ENCODE measurements at places on chromosomes 3 and 15.
A peak's percentile ranks its signal among the peaks of the same experiment; 100 is the strongest.

GRCh38 chr3:153090973-153091372 is 71.1 kb upstream of the RAP2B start:
- DNase-seq: no peak

DNA sequence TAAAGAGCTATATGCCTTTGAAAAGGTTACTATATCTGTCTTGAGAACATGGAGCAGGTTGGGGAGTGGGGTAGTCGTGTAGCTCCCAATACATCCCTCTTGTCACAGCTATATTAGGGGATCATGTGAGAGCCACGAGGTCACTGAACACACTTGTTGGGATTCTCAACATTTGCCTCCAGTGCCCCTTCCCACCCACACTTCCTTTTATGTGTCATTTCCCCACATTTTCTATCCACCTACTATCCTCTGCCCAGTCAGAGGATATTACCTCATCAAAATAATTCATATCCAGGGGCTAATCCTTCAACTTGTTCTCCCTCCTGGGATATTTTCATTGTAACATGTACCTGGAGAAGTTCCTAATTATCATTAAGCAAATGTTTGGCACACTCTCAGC is 85.0 kb downstream of the CYP19A1 start:
- no peak for DNase-seq

- peak; percentile 42 for DNase-seq
Measured at GRCh38 chr15:50116477-50116876, 2.6 kb downstream of the ATP8B4 start.

DNA sequence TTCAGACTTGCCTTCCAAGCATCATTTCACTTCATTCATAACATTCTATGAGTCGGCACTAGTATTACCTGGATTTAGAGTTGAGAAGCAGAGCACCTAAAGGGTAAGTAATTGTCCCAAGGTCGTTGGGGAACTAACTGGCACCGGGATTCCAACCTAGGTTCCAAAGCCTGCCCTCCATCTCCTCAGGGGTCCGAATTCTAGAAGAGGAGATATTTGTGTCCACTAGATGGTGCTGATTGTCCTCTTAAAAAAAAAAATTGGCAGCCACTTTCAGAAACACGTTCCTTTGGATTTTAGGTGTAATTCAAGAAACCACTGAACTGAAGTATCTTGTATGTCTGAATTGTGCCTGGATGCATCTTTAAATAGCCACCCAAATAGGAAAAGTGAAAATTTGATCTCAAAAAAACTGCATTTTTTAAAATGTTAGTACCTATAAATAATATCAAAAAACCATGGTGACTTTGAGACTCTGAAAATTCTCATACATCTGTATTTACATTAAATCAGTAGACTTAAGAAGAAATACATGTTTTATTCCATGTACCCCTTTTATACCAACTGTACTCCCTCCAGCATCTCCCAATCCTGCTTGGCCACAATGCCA is 3.9 kb upstream of the FSIP1 start:
- DNase-seq: peak; percentile 75

DNA sequence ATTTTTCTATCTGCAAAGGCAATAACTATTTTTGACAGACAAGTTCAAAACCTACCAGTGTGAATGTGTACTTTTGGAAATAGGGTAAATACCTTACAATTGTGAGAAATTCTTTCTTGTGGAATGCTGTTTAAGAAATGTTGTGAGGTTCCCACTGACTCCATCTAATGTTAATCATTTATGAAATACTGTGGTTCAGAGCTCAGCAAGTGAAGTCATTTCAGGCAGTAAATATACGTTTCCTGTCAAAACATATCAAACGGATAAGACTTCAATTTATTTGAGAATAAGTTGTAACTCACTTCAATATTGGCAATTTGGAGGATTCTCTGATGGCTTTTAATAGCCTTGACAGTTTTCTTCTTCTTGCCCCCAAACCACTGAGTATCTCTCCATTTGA is 16.4 kb downstream of the TAFA4 start:
- no peak for DNase-seq

GRCh38 chr3:144463911-144464310 is 492.3 kb downstream of the DIPK2A start:
- DNase-seq: no peak

DNA sequence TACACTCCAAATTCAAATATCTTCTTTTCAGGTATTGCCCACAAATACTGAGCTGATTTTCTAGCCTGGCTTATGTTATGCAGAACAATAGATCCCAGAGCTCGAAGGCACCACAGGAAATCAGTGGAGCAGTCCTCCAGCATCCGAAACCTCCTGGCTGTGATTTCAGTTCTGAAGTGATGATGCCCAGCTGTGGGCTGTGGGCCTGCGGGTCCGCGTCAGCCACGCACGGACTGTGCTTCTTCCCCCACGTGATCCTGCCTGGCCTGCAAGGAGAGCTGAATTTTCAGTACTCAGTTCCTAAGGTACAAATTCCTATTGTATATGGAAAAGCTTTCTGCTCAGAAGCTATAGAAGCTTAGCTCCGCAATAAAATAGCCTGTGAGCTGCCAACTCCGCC is 96.2 kb downstream of the OCA2 start:
- DNase-seq: no peak

DNA sequence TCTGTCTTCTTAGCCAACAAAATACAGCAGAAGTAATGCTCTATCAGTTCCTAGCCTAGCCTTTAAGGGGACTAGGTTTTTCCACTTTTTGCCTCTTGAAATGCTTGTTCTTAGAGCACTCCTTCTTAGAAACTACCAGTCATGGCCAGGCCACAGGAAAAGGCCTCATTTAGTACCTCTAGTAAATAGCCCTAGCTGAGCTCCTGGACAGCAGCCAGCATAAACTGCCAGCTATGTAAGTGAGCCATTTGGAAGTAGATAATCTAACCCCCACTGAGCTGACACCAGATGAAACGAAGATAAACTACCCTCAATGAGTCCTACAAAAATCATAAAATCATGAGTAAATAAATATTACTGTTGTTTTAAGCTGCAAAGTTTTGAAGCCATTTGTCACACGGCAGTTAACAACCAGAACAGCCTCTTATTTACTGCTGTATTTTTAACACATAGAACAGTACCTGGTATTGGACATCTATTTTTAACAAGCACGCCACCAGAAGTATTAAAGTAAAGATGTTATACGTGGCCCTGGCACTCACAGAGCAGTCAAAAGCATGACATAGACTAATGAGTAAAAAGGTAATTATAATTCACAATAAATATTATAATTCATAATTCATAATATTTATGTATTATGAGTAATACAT is 12.0 kb downstream of the TBC1D5 start:
- DNase-seq: peak; percentile 86

DNA sequence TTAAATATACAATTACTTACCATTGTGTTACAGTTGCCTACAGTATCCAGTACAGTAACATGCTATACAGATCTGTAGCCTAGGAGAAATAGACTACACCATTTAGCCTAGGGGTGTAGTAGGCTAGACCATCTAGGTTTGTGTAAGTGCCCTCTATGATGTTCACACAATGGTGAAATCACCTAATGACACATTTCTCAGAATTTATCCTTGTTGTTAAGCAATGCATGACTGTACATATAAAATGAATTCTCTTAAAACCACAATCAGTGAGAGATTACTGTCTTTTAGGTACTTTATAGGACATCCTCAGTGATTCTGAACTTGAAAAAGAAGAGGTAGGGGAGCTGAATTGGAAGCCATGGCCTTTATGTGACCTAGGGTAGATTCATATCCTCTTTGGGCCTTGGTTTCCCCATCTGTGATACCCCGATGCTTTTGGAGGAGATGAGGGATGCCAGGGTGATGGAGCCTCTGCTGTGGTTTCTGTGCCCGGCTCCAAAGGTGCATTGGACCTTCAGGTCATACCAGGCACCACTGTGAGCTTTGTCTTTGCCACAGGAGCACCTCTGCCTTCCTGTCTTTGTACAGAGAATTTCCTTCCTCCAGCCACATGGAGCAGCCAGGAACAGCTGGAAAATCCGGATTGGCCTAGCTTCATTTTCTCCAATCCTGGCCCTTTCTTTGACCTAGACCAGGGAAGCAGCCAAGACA is 51.9 kb upstream of the FLNB start:
- peak; percentile 92 for DNase-seq

GRCh38 chr3:133983576-133984560 is 45.9 kb downstream of the SLCO2A1 start:
- DNase-seq: no peak

GRCh38 chr3:153233986-153234385 is 72.0 kb downstream of the RAP2B start:
- DNase-seq: no peak

GRCh38 chr3:168168743-168169142 is 73.0 kb upstream of the GOLIM4 start:
- no peak for DNase-seq

DNA sequence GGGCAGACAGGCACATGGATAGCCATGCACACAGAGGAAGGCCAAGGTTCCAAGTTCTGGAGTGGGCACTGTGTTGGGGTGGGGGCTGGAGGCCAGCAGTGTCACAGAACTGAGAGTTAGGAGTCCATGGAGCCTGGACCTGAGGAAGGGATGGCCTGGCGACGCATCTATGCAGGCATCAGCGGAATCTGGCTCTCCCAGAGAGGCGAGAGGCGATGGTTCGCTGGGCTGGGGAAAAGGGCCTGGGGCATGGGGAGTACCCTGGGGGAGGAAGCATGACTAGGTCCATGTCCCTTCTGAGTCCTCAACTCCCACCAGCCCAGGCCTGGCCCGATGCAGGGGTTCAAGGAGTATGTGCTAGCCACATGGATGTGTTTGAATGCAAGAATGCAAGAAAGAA is 192.8 kb upstream of the LINGO1 start:
- DNase-seq: no peak

DNA sequence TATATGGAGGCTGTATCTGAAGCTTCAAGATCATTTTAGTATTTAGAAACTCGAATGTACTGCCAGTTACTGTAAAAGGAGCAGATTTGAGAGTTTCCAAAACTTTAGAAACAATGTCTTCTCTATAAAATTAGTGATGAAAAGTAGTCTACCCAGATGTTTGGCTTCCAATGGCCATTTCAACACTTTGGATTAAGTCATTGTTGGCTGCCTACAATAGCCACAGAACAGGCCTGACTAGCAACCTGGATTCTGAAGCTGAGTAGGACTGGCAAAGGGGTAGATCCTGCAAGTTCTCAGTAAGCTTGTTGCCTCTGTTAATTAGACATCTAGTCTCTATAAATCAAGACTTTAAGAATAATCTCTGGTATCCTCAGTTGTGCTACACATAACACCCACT is 239.0 kb upstream of the KCNMB2 start:
- DNase-seq: no peak

DNA sequence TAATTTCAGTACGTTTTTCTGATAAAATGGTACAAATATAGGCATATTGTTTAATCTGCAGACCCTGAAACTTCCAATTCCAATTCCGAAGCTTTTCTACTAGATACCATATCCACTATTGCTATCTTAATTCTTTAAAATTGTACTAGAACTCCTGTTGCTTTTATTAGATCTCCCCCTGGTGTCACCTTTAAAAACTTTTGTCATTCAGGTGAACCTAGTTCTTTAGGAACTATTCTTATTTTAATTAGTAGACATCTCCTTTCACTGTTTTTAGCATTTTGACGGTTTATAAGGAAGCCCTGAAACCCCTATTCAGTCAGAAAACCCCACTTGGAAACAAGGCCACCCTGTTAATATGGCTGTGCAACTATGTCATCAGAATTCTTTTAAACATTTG is 22.3 kb downstream of the C2CD4B start:
- DNase-seq: no peak

DNA sequence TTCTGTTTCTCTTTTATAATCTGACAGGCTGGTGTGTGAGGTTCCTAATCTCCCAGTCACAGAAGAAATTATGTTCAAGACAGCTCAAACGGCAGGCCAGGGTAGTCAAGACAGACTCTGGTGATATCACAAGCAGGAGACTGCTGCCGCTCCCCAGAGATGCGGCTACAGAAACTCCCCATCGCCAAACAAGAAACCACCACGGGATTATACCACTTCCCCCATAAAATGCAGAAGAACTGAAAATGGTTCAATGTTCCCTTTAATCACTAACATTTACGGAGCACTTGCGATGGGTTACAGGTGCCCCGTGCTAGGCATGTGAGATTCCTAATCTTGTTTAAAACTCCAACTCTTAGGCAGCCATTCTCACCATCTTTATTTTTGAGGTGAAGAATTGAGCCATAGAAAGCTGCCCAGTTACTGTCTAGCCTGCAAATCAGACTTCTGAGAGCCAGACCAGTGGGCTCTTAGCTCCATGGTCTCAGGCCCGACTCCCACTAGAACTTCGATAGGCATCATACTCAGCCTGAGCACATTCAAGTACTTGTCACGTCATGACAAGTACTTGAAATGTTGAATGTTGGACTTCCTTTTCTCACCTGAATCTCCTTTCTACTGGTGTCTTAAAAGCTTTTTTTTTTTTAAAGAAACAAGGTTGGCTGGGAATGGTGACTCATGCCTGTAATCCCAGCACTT is 58.4 kb downstream of the TBC1D2B start:
- no peak for DNase-seq

All from EH (cell line).